GM23248 (cell line): ENCODE measurements at places on chromosomes 12 and 14. TPM values are rescaled to one million over a fixed set of nuclear protein-coding genes. Genes with fewer than 3 reads are reported as not detected.

The TAS2R9 gene
- total RNA-seq, result not detected in 2 replicates

The KRT6A gene
- not detected in 2 replicates for total RNA-seq

The TAS2R31 gene
- total RNA-seq, result 0.97 and 1.4 TPM in 2 replicates

- peak; percentile 52 for DNase-seq
Measured at GRCh38 chr14:53295985-53296582, 143.0 kb upstream of the DDHD1 start.

- DNase-seq, result no peak
Measured at GRCh38 chr12:69578283-69578682, 7.0 kb upstream of the CCT2 start.

GRCh38 chr12:46579474-46579873 lies 206.9 kb upstream of the SLC38A2 start:
- DNase-seq, result no peak

- peak; percentile 91 for DNase-seq
Measured at GRCh38 chr12:123398550-123399254, 14.8 kb downstream of the KMT5A start.

DNA sequence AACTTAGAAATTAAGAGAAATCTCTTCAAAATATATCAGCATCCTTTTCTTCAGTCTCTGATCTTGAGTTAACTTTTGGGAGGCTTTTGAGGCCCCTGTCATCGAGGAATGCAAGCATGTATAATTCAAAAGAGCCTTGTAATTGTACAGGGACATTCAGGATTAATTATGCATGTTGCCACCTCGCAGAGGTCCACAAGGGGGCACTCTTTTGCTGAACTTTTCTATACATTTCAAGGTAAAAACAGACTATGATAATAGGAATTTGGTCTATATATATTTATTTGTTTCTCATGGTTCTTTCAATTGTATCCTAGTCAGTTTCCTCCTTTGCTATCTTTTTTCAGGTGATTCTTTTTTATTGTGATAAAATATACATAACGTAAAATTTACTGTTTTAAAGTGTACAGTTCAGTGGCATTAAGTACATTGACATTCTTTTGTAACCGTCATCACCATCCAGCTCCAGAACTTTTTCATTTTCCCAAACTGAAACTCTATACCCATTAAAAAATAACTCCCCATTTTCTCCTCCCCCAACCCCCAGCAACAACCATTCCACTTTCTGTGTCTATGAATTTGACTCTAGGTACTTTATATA lies 47.0 kb upstream of the SLC2A13 start:
- peak; percentile 45 for DNase-seq
